ENCODE measurements at places on chromosomes 1 and 21.

DNA sequence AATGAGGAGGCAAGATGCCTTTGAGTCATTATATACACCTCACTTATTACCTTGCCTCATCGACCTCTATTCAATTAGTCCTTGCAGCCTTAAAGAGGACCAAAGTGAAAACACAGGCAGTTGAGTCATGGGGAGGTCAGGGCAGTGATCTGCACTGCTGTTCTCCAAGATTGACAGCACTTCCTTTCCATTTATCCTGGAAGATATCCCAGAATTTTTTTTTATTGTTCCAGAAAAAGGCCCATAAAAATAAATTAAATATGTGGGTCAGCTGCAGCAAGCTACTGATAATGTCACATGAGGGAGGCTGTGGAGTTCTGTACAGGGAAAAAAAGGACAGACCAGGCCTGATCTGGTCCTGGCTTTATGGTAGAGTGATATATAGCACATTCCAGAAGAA is 33.2 kb upstream of the CDC42BPA start:
- DNase-seq, result no peak

DNA sequence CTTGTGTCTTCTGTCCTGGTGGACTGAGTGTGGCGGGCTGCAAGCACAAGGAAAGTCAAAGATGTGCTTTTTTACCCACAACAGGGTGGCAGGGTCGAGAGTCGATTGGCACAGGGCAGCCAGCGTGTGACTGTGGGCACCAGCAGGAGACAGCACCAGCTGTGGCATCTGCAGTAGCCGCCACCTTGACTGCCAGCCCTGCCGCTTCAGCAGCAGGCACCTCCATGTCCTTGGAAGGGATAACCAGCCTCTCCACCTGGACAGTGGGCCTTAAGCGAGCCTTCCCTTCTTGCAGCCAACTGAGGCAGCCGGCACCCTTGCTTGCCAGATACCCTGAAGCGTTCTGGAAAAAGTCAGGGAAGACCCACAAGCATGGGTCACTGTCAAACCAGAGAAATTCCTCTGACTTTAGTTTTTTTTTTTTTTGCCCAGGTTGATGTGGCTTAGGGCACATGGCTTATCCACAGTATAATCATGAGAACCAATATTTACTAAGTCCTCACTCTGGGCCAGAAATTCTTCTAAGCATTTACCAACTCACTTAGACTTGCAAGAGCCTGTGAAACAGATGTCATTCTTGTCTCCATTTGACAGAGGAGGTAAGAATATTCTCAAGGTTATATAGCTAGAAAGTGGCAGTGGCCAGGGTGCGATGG is 30.1 kb upstream of the PTGFRN start:
- no peak for DNase-seq

- no peak for DNase-seq
Measured at GRCh38 chr1:115669002-115669673, 27.4 kb downstream of the VANGL1 start.

DNA sequence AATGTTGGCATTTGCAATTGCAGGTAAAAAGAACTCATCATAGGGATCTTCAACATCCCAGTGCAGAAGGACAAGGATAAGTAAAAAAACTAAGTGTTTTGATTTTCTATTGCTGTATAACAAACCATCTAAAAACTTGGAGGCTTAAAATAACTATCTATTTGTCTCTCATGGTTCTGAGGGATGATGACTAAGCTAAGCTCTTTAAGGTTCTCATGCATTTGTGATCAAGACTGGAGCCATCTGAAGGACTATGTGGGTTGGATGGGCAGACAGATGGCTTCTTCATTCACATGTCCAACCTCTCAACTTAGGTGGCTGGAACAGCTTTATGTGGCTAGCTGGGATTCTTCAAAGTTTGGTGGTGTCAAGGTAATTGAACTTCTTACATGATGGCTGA is 51.5 kb downstream of the RPL5 start:
- no peak for DNase-seq

DNA sequence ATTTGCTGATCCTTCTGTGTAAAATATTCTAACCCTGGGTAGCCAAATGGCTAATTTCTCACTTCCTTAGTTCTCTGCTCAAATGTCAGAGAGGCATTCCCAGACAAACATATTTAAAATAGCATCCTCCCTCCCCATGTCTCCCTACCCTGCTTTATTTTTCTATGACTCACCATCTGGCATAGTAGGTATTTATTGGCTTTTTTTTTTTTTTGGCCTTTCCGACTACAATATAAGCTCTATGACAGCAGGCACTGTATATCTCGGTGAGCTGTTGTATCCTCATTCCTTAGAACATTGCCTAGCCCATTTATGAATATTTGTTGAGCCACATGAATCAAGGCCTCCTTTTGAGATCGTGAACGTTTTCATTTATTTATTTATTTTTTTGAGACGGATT is 1.5 kb upstream of the NEK7 start:
- no peak for DNase-seq

DNA sequence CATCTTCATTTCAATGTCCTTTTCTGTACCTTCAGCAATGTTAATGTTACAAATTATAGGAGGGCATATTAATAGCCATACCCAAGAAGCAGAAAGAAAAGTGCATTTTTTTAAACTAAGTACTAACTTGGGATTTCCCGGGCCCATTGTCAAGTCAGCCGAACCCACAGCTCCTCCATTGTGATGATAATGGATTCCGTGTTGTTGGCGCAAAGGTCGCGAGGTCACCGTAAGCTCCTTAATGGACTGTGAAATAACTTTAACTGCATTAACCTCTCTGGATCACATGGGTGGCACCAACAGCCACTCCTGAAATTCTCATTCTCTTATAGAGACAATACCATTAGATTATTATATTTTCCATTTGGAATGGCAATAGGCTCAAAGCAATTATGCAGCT is 250.6 kb upstream of the RRP15 start:
- DNase-seq, result no peak

Measured in activated CD4-positive, CD25-positive, alpha-beta regulatory T cell (primary cell).